ENCODE measurements at places on chromosomes 2 and 18.

- no peak for DNase-seq
Observed at GRCh38 chr2:191691016-191691735, 13.2 kb downstream of the NABP1 start.

- DNase-seq = no peak
Observed at GRCh38 chr18:5841518-5841917, 53.8 kb downstream of the TMEM200C start.

DNA sequence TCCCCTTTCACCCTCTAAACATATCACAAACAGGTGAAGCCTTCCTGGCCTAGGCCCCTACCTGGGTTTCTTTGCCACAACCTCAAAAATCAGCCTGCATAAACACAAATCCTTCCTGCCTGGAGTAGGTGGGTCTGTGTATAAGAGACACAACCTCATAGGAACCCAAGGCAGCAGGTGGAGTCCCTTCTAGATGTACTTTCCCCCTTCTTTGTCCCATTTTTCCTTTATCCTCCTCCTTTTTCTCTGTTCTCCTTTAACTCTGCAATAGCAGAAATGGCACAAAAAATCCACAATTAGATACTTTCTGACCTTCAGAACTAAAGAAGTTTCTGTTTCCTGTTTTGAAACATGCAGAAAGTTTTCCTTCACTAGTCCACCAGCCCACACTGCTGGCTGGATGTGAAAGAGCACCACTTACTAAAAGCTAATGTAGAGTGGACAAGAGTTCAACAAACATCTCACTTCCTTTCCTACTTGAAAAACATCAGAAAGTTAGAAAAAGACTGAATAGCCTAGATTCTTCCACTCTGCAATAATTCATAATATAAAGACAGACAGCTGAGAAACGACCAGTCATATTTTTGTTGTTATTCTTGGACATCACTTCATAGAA lies 11.2 kb downstream of the SLC40A1 start:
- DNase-seq = no peak

- no peak for DNase-seq
Observed at GRCh38 chr2:119441376-119442225, 9.9 kb downstream of the TMEM37 start.

- no peak for DNase-seq
Observed at GRCh38 chr2:11022591-11023273, 111.0 kb downstream of the KCNF1 start.

GRCh38 chr2:119350311-119350998 lies 16.2 kb downstream of the C2orf76 start:
- no peak for DNase-seq
